GM12864 (cell line): ENCODE measurements at places on chromosomes 4 and X.

- DNase-seq, result no peak
Observed at GRCh38 chr4:55530691-55531090, 16.0 kb downstream of the CLOCK start.

DNA sequence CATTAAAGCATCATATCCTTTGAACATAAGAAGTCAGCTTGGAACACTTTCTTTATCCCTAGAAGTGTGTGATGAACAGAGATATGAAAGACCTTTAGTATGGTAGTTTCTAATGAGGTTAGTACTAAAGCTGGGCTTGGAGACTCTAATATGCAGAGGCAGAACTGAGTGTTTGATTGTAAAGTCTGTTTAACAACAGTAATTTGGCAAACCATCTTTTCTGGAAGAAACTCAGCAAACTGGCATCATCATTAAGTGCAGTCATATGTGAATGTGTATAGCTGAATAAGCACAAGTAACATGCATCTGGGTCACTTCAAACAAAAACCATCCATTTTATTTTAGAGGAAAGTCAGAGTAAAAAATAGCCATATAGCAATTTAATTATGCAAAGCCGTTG is 385.9 kb upstream of the MAD2L1 start:
- no peak for DNase-seq

- DNase-seq, result no peak
Observed at GRCh38 chr4:186704057-186704456, 19.6 kb downstream of the FAT1 start.

DNA sequence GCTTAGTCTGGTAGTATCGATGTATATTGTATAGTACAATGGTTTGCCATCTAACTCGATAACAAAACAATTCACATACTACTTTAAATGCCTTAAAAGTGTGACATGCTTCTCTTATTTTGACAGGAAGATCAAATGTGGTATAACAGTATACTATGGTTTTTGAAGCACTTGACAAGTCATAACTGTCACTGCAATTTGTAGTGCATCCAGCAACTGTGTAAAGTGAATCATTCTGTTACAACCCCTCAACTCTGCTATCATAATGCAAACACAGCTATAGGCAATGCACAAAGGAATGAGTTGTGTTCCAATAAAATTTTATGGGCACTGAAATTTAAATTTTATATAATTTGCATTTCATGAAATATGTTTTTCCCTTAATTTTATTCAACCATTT is 14.0 kb downstream of the RAP1GDS1 start:
- no peak for DNase-seq

GRCh38 chr4:60759518-60760245 is 440.4 kb upstream of the ADGRL3 start:
- no peak for DNase-seq

GRCh38 chr4:137768881-137769280 is 236.6 kb upstream of the PCDH18 start:
- DNase-seq, result no peak
